Posterior vena cava (tissue), 2 donors: ENCODE measurements at places on chromosomes 7 and 10. TPM values are rescaled to one million over a fixed set of nuclear protein-coding genes. Genes with fewer than 3 reads are reported as not detected.
A peak's percentile ranks its signal among the peaks of the same experiment; 100 is the strongest.

GRCh38 chr7:100914879-100915447, 19.3 kb upstream of the ACHE start:
- peak; percentile 62 for DNase-seq

DNA sequence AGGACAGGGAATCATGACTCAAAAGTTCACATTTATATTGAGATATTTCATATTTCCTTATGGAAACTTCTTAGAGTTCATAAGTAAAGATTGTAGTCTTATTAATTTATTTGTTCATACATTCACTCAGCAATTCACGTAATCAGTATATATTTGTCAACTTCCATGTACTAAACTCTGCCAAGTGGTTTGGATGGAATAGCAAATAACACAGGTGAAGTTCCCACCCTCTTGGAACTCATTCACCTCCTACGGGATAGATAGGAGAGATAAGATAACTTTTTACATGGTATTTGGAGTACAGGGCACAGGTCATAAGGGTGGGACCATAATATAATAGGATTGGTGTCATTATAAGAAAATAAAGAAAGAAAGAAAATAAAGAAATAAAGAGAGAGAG, 234.0 kb downstream of the CDC14C start:
- no peak for DNase-seq

DNA sequence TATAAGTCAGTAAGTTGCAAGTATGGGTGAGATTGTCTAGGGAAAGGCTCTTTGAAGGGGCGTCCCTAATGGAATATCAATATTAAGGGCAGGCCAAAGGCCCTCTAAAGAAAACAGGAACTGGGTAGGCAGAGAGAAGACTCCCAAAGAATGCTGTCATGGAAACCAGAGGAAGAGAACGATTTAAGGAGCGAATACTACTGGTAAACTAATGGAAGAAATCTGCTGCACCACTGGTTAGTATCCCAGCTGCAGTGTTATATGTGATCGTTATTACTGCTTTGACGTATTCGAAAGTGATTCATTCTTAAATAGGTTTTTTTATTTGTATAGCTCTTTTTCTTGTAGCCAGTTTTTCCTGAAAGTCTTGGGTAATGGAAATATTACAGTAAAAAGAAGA, 1.3 kb downstream of the CASP2 start:
- no peak for DNase-seq

PNLIPRP3 gene
- total RNA-seq: not detected
